Tibial nerve (tissue), 4 donors: ENCODE measurements at places on chromosomes 6 and 20. TPM values are rescaled to one million over a fixed set of nuclear protein-coding genes. Genes with fewer than 3 reads are reported as not detected.

DNA sequence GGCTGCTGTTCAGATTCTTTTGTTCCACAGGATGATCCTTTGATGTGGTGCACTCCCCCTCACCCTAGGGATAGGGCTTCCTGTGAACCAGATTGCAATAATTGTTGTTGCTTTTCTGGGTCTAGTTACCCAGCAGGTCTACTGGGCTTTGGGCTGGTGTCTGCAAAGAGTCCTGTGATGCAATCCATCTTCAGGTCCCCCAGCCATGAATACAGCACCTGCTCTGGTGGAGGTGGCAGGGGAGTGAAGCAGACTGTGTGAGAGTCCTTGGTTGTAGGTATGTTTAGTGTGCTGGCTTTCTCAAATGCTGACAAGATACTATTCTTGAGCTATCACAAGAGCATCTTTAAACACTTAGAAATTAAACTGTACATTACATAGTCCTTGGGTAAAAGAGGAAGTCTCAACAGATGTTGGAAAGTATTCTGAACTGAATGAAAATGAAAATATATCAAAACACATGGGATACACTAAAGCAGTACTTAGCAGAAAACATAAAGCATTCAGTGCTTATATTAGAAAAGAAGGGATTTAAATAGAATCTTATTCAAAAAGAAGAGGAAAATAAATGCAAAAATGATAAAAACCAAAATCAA lies 49.1 kb upstream of the CCR6 start:
- H3K36me3 ChIP-seq: no peaks in the 10 kb centered on the region
- no peaks in the 10 kb centered on the region for H3K27me3 ChIP-seq
- H3K4me1 ChIP-seq: no peaks in the 10 kb centered on the region
- no peak overlapping the region for H3K27ac ChIP-seq
- no peak for DNase-seq
- H3K4me3 ChIP-seq: no peak overlapping the region

DNA sequence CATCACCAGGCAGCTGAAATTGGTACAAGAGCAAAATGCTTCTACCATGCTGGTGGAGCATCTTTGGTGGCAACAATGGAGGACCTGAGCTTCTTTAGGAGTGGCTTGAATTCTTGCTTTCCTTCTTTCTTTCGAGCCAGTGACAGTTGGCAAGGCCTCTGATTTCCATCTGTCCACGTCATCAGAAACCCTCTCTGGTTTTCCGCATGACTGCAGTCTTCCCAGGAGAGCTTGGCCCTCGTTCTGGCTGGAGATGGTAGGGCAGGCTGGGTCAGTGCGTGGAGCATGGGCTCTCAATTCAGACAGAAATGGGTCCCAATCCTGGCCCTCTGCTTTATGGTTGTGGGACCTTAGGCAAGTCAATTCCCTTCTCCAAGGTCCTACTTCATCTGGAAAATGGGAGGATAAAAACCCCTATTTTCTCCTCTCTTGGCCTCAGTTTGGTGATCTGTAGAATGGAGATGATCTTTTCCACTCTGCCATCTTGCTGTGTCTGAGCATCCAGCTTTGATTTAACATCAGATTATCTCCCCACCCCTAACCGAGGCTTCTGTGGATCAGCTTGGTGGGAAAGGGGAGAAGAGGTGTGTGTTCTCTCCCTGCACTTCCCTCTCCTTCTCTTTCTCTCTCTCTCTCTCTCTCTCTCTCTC lies 3.6 kb upstream of the BPIFB1 start:
- H3K27me3 ChIP-seq: no peaks in the 10 kb centered on the region
- H3K27ac ChIP-seq: no peak overlapping the region
- DNase-seq: no peak
- no peaks in the 10 kb centered on the region for H3K4me1 ChIP-seq
- H3K4me3 ChIP-seq: no peak overlapping the region

DNA sequence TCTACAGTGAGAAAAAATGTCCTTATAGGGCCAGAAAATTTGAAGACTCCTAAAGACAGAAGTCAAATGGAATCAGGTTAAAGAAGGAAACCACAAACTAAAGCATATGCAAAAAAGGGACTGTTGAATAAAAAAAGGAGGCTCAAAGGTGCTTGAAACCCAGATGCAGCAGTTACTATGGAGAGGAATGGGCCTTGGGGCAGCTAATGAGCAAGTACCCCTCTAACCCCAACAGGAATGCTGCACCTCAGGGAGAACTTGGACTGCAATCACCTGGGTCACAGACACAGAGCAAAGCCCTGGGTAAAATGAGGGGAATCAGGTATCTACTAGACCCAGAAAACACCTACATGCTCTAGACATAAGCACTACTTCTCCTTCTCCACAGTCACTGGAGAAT lies 313.9 kb downstream of the UBE3D start:
- DNase-seq: no peak
- no peaks in the 10 kb centered on the region for H3K4me1 ChIP-seq
- H3K27ac ChIP-seq: no peak overlapping the region
- no peaks in the 10 kb centered on the region for H3K27me3 ChIP-seq
- no peak overlapping the region for H3K4me3 ChIP-seq

PSORS1C2 gene
- not detected for total RNA-seq

MAP1LC3A gene
- 135 TPM for total RNA-seq

DNA sequence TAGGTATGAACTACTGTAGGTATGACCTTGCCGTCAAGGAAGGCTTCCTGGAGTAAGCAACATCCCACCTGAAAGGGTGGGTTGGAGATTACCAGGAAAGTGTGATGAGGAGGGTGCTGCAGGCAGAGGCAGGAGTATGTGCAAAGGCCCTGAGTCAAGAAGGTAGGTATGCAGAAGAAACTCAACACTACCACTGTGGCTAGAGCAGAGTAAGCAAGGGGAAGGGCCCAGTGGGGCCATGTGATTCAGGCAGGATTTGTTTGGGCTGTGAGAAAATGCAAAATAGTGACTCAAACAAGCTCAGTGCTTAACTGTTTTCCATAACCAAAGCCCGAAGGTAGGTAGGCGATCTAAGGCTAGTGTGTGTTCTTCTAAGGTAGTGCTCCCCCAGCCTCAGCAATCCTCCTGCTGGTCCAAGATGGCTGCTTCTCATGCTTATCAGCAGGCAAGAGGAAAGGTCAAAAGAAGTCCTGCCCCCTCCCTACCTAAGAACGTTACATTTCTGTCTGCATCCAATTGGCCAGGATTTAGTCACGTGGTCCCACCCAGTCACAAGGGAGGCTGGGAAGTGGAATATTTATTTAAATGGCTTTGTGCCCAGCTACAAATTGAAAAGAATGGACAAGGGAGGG lies 36.2 kb upstream of the HMGA1 start:
- no peak for DNase-seq
- no peaks in the 10 kb centered on the region for H3K27me3 ChIP-seq
- no peak overlapping the region for H3K27ac ChIP-seq
- no peaks in the 10 kb centered on the region for H3K36me3 ChIP-seq

- H3K36me3 ChIP-seq: no peaks in the 10 kb centered on the region
- H3K4me3 ChIP-seq: no peak overlapping the region
- no peak for DNase-seq
- H3K27me3 ChIP-seq: no peaks in the 10 kb centered on the region
- H3K4me1 ChIP-seq: peaks cover 61% of the 10 kb centered on the region
These were observed 8.6 kb downstream of the SNX9 start for GRCh38 chr6:157831424-157832249.

ANKRD66 gene
- total RNA-seq: not detected
